ENCODE measurements at places on chromosomes 4 and X. TPM values are rescaled to one million over a fixed set of nuclear protein-coding genes. Genes with fewer than 3 reads are reported as not detected.

DNA sequence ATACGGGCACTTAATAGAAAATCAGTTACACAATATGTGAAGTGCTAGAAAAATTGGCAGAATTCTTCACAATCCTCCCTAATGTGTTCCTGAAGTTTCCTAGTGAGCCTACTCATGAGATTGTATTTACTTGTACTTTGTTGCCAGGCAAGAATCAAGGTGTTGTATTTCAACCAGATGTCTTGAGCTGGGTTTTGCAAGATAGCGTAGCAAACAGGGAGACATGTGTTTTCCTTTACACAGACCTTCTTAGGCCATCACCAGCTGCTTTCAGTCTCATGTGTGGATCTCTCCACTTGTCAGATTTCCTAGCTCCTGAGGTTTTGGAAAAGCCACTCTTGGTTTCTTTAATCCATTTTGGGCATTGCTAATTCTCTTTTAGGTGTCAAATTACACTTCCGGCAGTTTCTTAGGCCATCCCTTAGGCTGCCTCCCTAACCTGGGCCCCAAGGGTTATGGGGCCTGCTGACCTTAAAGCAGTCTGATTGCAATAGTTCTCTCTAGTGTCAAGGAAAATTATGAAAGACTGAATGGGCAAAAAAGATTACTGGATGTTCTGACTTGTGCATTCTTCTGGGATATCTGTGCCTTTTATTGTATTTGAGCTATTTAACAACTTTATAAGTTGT is 12.2 kb upstream of the EDA start:
- no peaks in the 10 kb centered on the region for H3K27me3 ChIP-seq
- no peak overlapping the region for H3K27ac ChIP-seq
- DNase-seq, result no peak
- no peaks in the 10 kb centered on the region for H3K36me3 ChIP-seq

GRCh38 chr4:122796801-122797404 is 29.7 kb upstream of the FGF2 start:
- no peaks in the 10 kb centered on the region for H3K27me3 ChIP-seq
- no peak for DNase-seq
- no peak overlapping the region for H3K4me3 ChIP-seq

DNA sequence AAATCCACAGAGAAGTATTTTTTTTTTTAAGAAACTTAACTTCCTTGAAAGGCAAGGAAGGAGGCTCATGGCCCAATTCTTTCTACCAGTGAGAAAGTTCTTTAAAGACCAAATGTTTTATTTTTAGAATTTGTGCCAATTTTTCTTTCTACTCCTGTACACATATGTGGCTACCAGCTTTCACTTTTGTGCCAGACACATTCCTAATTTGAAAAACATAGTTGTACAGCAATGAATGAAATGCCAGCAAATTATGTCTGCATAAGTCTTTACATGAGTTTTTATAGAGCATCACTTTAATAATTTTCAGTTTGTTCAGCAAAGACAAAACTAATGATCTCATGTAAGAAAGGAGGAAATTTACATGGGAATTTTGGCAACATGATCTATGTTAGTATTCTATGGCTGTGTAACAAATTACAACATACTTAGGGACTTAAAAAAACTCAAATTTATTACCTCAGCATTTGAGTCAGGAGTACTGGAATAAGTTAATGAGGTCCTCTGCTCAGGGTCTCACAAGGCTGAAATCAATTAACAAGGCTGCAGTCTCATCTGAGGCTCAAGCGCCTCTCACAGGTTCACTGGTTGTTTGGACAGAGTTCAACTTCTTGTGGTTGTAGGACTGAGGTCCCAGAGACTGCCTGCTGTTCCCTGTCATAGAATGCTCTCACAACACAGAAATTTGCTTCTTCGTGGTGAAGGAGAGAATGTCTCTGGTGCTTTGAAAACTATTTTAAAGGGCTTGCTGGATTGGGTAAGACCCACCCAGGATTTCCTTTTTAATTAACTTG is 678.2 kb upstream of the FAM241A start:
- no peaks in the 10 kb centered on the region for H3K36me3 ChIP-seq
- no peak overlapping the region for H3K27ac ChIP-seq
- no peaks in the 10 kb centered on the region for H3K4me1 ChIP-seq
- no peaks in the 10 kb centered on the region for H3K27me3 ChIP-seq

DNA sequence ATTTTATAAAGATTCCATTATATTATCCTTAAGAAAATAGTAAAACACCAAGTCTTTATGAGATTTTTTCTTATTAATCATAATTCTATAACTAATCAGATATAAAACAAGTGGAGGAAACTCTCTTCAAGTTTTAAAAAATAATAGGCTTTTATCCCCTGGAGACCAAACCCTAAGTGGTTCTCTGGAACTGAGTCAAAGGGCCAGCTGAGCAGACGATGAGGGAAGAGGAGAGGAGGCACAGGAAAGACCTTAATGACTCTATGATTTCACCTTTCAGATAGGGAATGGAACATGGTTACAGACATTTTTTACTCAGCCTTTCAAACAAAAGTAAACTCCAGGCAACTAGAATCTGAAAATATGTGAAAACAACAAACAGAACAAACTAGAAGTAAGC is 201.8 kb downstream of the SLC39A8 start:
- H3K4me1 ChIP-seq, result no peaks in the 10 kb centered on the region
- no peak for DNase-seq
- H3K27ac ChIP-seq, result no peak overlapping the region
- H3K36me3 ChIP-seq, result no peaks in the 10 kb centered on the region
- H3K4me3 ChIP-seq, result no peak overlapping the region
- no peaks in the 10 kb centered on the region for H3K27me3 ChIP-seq

DNA sequence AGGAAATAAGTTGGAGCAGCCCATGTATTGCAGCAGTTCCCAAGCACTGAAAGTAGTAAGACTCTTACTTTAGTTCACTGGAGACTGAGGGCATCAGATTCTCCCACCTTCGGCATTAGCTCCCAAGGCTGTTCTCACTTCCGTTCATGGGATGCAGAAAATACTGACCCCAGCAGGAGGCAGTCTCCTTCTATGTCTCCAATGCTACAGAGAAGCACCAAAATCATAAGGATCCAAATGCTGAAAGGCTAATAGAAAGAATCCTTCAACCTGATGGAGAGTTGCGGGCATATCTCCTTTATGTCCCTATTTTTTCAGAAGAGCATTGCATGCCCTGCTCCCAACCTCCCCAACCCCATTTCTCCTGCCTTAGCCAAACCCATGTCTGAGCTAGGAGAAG is 32.4 kb downstream of the ADH7 start:
- H3K27ac ChIP-seq, result no peak overlapping the region
- H3K4me1 ChIP-seq, result peaks cover 13% of the 10 kb centered on the region
- H3K36me3 ChIP-seq, result no peaks in the 10 kb centered on the region
- H3K4me3 ChIP-seq, result no peak overlapping the region

DNA sequence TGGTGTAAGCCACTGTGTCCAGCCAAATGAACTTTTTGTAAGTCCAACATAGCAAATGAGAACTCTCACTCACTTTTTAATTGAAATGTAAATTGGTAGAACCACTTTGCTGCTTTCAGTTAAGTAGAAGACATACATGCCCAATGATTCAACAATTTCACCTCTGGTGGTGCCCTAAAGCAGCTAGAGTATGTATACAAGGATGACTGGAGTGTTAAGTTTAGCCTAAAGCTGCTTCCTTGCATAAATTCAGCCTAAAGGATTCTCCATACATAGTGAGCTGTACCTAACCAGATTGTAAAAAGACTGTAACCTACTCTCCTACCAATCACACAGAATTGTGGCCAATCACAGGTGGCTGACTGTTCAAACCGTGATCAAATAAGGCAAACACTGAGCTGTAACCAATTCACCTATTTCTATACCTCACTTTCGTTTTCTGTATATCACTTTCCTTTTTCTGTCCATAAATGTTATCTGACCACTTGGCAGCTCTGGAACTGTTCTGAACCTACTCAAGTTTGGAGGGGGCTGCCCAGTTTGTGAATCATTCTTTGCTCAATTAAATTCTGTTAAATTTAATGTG is 39.9 kb downstream of the PDS5A start:
- peak; percentile 13 for DNase-seq
- H3K36me3 ChIP-seq, result peaks cover 10% of the 10 kb centered on the region
- no peak overlapping the region for H3K27ac ChIP-seq
- no peak overlapping the region for H3K4me3 ChIP-seq

DNA sequence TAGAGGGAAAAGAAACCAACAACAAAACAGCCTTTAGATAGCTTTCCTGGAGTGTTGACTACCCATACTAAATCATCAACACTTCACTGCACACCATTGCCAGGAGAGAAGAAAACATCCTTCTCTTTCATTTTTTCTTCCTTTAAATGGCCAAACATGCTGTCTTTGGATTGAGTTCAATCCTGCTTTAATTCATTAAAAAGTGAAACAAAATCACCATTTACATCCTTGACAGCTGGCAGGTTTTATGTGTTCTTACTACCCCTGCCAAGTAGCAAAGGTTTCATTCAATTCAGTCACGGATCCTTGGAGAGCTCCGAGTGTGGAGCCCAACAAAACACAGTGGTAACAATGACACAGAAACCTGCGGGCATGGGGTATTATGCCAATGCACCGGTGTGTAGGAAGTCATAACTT is 568.3 kb downstream of the ANKRD50 start:
- H3K4me3 ChIP-seq, result peak overlapping the region; percentile 30
- H3K27me3 ChIP-seq, result no peaks in the 10 kb centered on the region
- no peaks in the 10 kb centered on the region for H3K36me3 ChIP-seq
- H3K4me1 ChIP-seq, result peaks cover 4% of the 10 kb centered on the region
- DNase-seq, result no peak
- H3K27ac ChIP-seq, result no peak overlapping the region

DNA sequence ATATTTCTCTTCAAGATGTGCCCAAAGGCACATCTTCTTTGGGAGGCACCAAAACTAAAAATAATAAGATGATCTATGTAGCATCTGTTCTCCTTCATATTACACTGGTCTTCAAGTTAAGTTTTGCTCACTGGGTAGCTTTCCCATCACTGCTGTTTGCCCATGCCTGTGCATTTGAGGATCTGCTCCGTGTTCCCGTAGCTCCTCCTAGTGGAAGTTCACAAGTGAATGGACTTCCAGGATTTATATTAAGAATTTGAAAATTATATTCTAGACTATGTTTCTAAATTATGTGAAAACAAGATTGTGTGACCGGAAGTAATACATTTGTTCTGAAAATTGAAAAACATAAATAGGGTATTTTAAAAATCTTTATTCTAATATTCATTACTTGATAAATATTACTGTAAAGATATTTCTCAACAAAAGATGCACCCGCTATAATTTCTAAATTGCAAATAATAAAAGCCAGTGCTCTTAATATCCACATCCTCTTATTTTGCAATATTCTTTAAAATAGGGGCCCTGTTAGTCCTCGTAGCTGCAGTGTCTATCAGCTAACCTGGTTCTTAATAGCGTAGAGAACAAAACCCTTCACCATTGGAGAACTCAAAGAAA is 147.7 kb downstream of the RBM46 start:
- no peak overlapping the region for H3K27ac ChIP-seq
- DNase-seq, result no peak
- no peak overlapping the region for H3K4me3 ChIP-seq
- H3K4me1 ChIP-seq, result no peaks in the 10 kb centered on the region
- H3K27me3 ChIP-seq, result no peaks in the 10 kb centered on the region

GRCh38 chr4:40256329-40256728 is 59.5 kb downstream of the RHOH start:
- no peak overlapping the region for H3K4me3 ChIP-seq
- peak overlapping the region; percentile 6 for H3K27ac ChIP-seq
- no peaks in the 10 kb centered on the region for H3K36me3 ChIP-seq
- no peak for DNase-seq
- peaks cover 24% of the 10 kb centered on the region for H3K4me1 ChIP-seq
- H3K27me3 ChIP-seq, result no peaks in the 10 kb centered on the region

DNA sequence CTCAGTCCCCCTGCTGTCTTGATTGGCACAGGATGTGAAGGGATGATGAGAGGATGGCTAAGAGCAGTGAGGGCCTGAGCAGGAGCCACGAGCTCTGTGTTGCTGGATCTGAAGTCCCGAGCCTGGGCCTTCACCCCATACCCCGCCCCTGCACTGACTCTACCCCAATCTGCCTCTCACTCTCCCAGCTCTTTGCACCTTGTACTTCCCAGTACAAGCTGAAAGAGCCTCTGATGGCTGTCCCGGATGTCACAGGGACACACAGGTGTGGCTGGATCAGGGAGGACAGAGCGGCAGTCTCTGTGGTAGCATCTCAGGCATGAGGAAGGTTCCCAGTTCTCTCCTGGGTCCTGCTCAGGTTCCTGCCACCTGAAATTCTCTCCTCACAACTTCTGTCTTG is 103.6 kb downstream of the CHIC2 start:
- peaks cover 10% of the 10 kb centered on the region for H3K27me3 ChIP-seq
- H3K4me3 ChIP-seq, result no peak overlapping the region
- DNase-seq, result no peak
- peaks cover 51% of the 10 kb centered on the region for H3K4me1 ChIP-seq

DNA sequence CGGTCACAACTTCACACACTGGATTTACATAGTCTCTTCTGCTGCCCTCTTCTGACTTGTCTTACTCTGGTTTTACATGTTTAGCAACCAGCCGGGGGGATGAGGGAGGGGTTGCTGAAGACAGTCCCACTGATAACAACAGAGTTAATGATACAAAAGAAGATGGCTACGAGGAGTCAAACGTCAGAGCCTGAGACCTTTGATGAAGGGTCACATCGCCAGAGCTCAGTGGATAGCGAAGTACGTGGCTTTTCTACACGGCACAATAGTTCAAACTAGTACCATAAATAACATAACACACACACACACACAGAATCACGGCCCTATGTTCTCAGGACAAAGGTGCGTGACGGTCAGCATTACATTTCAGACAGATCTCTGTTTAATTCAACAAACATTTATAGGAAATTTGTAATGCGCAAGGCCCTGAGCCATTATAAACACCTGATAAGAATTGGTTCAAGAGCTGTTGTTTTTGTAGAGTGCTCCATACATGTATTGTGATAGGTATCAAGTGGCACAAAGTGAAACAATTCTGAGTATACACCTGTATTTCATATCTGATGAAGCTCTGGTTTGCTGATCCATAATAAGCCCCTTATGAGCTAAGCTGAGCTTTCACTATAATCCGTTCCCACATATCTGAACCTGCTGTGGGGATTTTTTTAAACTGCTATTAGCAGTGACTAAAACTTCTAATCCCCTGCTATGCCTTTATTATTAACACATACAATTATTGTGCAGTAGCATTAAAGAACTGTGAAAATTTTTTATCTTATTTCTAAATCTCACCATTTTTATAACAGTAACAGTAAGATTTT is 100.0 kb downstream of the NR3C2 start:
- H3K4me1 ChIP-seq, result no peaks in the 10 kb centered on the region
- H3K27me3 ChIP-seq, result no peaks in the 10 kb centered on the region
- no peak overlapping the region for H3K4me3 ChIP-seq
- H3K27ac ChIP-seq, result no peak overlapping the region
- DNase-seq, result no peak

- H3K4me1 ChIP-seq, result no peaks in the 10 kb centered on the region
- H3K4me3 ChIP-seq, result no peak overlapping the region
- no peaks in the 10 kb centered on the region for H3K27me3 ChIP-seq
- DNase-seq, result no peak
Observed at GRCh38 chrX:17922303-17922702, 61.2 kb upstream of the RAI2 start.

DNA sequence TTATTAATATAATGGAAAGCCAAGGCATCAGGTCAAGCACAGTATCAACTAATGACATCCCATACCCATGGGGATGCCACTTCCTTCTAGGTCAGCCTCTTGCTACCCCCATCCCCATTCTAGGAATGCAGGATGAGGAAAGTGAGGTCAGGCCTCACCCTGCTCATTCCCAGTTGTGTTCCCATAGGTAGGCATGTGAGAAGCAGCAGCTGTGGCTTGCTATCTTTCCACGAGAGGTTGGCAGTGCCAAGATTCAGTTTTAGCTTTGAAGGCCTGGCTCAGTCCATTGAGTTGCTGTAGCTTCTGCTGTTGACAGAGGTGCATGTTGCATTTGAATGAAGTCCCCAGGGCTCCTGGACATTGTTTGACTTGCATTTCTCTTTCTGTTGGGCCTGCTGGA is 15.5 kb downstream of the LONRF3 start:
- DNase-seq, result no peak
- H3K4me1 ChIP-seq, result no peaks in the 10 kb centered on the region
- H3K36me3 ChIP-seq, result no peaks in the 10 kb centered on the region
- no peak overlapping the region for H3K4me3 ChIP-seq

FRAS1 gene
- 33.1 TPM for total RNA-seq

All from type B pancreatic cell (in vitro differentiated cells).